ENCODE measurements at places on chromosomes 12 and 14.
A peak's percentile ranks its signal among the peaks of the same experiment; 100 is the strongest.

DNA sequence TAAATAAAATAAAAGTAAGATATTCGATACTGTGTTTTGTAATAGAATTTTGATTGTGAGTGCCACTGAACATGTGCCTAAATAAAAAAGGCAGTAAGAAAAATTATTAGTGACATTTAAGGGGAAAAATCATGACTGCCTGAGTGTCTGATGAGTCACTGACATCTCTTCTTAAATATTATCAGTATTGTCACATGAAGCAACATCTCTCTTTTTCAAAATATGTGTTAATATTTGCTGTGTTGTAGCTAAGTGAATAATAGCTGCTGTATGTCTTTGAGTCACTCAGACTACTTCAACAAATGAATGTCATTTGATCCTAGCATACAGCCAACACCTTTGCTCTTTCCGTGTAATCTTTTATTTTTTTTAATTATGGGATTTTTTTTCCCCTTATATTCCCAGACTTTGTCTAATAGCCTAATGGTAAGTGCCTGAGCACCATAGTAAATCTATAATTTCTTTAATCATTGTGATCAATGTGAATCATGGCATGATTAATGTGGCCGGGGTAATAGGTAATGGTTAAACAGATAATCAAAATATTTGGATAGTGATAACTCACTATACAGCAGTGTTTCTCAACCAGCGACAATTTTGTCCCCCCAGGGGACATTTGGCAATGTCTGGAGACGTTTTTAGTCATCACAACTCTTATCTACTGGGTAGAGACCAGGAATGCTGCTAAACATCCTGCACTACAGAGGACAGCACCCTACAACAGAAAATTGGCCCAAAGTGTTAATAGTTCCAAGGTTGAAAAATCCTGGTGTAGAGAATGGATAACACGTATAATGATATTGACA, 11.7 kb upstream of the OTX2 start:
- DNase-seq, result no peak

- no peak for DNase-seq
Measured at GRCh38 chr12:87943023-87943422, 86.2 kb downstream of the C12orf50 start.

DNA sequence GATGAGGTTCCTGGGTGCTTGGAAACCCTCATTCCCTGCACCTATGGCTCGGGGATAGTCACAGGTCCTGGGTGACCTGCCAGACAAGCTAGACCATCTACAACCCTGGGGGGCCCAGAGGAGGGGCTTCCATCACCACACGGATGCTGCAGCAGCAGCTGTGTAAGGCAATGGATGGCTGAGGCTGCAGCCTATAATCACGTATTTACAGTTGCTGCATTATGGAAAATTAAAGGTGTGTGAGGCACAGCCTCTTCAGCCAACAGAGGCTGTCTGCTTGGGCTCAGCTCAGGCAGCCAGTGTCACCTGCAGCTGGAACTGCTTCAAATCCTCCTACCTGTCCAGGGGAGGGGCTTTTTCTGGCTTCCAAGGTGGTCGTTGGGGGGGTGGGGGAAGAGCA, 268.1 kb downstream of the CACNA1C start:
- DNase-seq, result no peak

GRCh38 chr12:102736328-102736727, 180.7 kb downstream of the PAH start:
- no peak for DNase-seq

GRCh38 chr12:21429994-21430393, 7.5 kb upstream of the PYROXD1 start:
- no peak for DNase-seq

GRCh38 chr12:96399919-96400630, at the start of gene CDK17:
Gene CDK17, minus strand, starts transcription at chr12:96400439. Its CDS starts 65,603 bp downstream, at chr12:96334836.
- peak; percentile 80 for DNase-seq

DNA sequence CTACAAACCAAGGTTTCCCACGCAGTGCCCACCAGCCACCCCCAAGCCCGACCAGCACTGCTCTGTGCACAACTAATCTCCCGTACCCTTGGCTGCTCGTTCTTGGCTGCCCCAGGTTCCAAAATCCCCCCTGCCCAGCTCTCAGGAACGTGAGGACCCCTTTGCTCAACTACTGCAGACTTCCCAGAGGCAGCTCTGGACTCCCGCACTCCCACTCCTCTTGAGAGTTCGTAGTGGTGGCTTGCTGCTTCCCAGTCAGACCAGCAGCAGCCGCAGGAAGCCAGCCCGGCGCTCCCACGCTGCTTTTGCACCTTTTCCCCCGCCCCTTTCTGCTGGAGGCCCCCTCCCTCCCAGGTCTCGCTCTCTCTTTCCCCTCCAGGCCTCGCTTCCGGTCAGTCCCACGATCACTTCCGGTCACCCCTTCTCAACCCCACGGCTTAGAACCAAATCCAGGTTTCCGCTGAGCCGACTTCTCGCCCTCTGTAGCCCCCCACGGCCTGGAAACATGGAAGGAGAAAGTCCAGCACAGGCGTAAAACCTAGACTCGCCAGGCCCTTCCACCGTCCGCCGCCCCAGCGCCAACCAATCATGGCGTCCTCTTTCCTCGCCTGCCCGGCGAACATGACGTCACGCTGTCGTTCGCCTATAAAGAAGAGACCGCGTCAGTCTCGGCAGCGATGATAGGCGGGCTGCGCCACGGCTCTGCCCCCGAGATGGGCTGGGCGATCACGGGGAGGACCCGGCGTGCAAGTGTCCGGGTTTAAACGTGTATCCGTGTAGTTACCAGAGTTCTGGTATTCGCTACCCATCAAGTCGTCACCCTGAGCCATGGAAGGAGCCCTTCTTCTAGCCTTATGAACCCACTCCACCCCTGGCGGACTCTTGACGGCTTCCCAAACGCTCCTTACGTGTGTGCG, at the start of gene TFCP2:
TSS of gene TFCP2 (minus strand) at position 621 of the 917 bp plus-strand sequence. CDS start 713 bp downstream, outside the sequence.
- peak; percentile 87 for DNase-seq

DNA sequence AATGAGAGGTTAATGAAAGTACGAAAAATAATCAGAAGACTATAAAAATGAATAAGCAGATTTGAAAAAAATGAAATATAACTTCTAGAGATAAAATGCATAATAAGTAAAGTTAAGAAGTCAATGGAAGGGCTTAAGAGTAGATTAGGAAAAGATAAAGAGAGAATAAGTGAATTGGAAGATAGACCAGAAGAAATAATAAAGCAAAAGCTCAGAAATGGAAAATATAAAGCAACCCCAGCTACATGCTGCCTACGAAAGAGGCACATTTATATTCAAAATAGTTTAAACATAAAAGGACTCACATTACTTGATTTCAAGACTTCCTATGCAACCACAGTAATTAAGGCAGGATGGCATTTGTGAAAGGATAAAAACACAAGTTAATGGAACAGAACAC, 19.9 kb downstream of the ZNF605 start:
- no peak for DNase-seq

- no peak for DNase-seq
Measured at GRCh38 chr12:64746663-64747062, 12.5 kb downstream of the GNS start.

GRCh38 chr14:93975791-93976476, 436 bp downstream of the ASB2 start:
- no peak for DNase-seq

DNA sequence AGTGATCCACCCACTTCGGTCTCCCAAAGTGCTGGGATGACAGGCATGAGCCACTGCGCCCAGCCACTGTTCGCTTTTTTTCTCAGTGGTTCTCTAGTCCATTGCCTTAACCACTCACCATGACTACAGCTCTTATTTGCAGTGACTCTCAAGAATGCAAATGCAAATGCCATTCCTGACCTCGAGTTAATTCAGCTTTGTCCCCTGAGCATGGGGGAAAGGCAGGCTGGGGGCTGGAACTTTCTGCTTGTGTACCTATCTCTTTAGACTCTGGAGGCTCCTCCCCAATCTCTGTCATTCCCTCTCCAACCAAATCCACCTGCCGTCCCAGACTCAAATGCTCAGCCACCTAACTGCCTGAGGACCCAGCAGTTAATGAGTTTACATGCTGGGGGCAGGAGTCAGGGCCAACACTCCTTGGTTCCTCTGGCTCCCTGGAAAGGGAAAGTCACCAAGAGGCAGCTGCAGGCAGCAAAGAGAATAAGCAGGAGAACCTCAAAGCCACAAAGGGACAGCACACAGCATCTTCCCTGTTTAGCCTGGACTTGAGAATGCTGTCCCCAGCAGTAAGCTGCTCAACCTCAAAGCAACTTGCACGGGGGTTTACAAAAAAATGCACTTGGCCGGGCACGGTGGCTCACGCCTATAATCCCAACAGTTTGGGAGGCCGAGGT, 5.3 kb upstream of the HNF1A start:
- no peak for DNase-seq

DNA sequence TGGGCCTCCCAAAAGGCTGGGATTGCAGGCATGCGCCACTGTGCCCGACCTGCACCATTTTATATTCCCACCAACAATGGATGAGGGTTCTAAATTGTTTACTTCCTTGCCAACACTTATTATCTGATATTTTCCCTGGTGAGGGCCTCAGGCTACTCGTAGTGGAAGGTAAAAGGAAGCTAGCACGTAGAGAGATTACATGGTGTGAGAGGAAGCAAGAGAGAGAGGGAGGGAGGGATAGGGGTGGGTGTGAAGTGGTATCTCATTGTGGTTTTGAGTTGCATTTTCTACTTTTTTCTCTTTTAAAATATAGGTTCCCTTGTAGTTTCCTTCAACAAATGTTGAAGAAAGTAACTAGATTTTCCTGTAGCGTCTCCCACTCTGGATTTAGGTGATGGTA, 30.9 kb downstream of the MYO1H start:
- no peak for DNase-seq

GRCh38 chr14:104561124-104561557, 18.4 kb upstream of the C14orf180 start:
- no peak for DNase-seq

- no peak for DNase-seq
Measured at GRCh38 chr12:16593546-16593945, 12.4 kb downstream of the LMO3 start.

- no peak for DNase-seq
Measured at GRCh38 chr12:68746572-68747180, 700 bp downstream of the SLC35E3 start.

DNA sequence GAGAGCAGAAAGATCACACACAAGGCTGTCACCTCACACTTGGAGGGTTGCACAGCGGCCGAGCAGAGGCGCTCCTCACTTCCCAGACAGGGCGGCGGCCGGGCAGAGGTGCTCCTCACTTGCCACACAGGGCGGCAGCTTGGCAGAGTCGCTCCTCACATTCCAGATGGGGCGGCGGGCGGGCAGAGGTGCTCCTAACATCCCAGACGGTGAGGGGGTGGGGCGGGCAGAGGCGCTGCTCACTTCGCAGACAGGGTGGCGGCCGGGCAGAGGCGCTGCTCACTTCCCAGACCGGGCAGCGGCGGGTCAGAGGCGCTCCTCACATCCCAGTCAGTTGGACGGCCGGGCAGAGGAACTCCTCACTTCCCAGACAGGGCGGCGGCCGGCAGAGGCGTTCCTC, 9.1 kb downstream of the TMBIM4 start:
- DNase-seq, result no peak

DNA sequence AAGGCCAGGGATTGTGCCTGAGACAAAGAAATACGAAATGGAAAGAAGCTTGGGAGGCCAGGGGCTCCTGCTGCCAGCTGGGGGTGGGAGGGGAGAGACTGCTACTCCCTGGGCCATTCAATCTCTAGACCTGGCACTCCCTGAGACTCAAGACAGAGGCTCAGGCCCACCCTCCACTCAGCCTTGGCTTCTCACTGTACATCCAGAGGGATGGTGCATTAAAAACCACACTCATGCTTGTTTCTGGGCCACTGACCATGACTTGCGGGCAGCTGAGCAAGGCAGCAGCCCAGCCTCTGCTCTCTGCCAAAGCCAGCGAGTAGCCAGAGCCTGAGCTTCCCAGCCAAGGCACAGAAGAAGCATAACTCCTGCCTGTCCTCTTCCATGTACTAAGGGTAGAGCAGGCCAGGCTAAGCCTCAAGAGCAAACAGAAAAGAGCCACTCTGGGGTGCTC, 41.5 kb downstream of the PITPNM2 start:
- DNase-seq, result no peak

DNA sequence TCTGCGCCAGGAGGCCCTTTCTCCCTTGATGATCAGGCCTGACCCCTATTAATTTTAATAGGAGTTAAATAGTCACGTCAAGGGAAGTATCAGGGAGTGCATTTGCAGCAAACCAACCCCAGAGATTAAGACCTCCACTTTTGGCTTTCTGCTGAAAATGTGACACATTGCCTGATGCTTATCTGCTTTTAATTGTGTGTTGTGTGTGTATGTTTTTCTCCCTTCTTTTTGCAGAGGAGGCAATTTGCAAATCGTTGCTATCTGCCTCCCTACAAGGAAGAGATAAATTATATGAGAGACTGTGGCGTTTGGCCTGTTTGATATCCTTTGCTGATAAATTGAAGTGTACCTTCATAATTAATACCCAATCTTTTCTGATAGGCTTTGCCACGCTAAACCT, 822.9 kb downstream of the VRK1 start:
- DNase-seq, result no peak

DNA sequence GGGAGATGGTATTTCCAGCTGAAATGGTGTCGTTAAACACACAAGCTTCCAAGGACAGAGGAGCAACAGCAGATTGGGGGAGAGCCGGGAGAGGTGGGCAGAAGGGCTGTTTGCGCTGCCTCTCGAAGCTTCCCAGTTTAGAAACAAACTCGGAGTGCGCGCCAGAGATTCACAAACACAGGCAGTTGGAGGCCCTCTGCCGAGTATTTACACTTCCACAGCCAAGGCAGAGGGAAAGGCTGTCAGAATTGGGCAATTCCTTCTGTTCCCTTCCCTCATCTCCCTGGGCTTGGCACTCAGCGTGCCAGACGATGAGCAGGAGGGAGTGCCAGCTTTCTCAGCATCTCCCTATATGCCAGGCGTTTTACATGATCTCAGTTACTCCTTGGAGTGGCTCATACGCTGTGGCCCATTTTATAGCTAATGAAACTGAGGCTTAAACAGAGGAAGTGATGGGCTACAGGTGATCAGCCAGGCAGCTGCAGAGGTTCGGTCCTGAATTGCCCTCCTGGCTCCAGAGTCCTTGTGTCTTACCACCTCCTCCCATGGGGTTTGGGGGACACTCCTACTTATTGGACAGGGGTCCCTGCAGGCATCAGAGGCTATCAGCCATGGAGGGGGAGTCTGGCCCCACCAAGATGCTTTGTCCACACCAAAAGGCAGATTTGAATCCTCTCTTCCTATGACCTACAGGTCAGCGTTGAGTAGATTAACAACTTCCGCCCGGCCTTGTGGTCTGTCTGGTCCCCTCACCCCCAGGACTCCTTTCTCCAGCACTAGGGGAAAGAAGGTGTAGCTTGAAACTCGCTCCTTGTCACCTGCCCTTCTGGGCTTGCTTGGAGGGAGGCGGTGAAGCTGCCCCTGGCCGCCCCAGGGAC, 3.1 kb downstream of the FAM222A start:
- no peak for DNase-seq

- no peak for DNase-seq
Measured at GRCh38 chr14:69812711-69813110, 15.7 kb upstream of the SLC10A1 start.

- DNase-seq, result no peak
Measured at GRCh38 chr12:116943419-116944372, 32.9 kb downstream of the FBXW8 start.

DNA sequence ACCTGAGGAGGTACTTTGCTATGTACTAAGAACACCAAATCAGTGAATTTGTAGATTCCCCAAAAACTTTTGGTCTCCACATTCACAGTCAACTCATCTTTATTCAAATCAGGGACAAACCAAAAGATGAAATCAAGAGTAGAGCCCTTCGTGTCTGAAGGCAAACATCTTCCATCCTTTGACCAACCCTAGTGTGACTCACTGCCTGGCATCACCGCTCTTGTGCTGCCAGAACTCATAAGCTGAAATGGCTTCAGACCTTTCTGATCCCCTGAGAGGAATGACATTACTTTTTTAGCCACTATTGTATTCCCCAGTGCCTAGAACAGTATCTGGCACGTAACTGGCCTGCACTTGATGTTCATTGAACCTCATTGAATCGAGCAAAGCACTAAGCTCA, 50.1 kb downstream of the GOLGA5 start:
- no peak for DNase-seq

All from activated CD8-positive, alpha-beta memory T cell treated with anti-CD3 and anti-CD28 coated beads for 4 hours (primary cell).